ENCODE measurements at places on chromosomes 13 and 19.
A peak's percentile ranks its signal among the peaks of the same experiment; 100 is the strongest.

DNA sequence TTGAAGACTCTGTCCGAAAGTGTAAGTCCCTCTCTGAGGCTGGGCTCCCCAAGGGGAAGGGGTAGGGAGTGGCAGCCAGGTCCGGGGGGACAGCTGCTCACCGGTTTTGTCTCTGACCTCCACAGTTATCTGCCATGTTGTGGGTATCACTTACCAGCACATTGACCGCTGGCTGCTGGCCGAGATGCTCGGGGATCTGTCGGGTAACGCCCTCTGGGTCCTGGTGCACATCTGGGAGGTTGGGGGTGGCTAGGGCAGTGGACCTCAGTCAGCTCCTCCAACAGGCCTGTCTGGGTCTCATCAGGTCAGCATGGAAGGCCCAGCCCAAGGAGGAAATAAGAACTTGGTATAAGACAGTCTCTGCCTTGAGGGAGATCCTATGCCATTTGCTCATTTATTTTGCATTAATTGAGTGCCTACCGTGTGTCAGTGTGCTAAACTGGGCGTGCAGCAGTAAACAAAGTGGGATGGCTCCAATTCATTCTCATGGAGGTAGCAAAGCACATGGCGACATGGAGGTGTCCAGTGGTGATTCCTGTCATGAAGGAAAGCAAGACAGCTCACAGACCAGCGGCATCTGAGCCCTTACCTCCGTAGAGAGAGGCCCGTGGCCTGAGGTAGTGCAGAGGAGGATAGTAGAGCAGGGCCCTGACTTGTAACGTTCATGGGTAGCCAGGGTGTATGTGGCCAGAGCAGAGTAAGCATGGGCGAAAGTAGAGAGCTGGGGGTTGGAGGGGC is 13.7 kb downstream of the EIF3K start:
- DNase-seq: no peak

GRCh38 chr13:61410669-61411297 is 4.9 kb downstream of the PCDH20 start:
- no peak for DNase-seq

GRCh38 chr13:107845911-107846310 is 369.4 kb downstream of the LIG4 start:
- DNase-seq: no peak

- DNase-seq: no peak
Observed at GRCh38 chr19:38411041-38411712, 8.3 kb downstream of the FAM98C start.

DNA sequence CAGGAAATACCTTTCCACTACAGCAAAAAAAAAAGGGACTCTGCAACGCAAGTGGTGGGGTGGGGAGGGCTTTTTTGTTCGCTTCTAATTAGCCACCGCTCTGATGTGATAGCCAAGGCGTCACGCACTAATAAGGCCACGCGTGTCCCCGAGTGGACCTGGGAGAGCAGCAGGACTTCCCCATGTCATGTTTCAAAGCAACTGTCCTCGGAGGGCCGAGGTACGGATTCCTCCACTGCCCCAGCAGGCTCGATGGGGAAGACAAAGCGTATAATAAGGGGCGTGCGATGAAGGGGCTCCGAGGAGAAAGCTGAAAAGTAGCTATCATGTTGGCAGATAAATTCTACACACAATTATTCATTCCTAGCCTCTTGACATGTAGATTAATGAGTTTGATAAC is 179.7 kb upstream of the ZNF507 start:
- no peak for DNase-seq

DNA sequence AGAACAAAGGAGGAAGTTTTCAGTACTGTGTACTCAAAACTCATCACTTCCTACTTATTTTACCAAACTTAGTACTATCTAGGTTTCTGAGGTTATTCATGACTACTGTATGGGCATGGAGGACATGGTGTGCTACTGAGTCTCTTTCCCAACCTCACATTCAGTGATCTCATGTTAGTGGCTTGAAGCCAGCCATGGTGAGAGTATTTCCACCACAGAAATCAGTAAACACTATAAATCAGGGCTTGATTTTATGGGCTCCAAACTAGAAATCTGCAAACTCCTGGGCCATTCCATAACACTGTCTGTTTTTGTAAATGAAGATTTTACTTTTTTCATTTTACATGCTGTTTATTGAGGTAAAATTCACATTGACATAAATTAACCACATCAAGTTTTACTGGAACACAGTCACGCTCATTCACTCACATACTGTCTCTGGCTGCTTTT is 19.7 kb downstream of the MED26 start:
- DNase-seq: peak; percentile 93

DNA sequence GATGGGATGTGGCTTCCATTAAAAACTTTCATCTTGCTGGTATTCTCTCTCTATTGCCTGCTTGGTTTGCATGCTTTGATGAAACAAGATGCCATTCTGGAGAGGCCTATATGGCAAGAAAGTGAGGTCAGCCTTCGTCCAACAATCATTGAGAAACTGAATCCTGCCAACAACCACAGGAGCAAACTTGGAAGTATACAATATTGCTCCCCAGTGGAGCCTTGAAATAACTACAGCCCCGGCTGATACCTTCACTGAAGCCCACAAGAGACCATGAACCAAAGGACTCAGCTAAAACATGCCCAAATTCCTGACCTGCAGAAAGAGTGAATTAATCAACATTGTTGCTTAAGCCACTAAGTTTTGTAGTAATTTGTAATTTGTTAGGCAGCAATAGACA is 82.5 kb upstream of the FGF14 start:
- no peak for DNase-seq

DNA sequence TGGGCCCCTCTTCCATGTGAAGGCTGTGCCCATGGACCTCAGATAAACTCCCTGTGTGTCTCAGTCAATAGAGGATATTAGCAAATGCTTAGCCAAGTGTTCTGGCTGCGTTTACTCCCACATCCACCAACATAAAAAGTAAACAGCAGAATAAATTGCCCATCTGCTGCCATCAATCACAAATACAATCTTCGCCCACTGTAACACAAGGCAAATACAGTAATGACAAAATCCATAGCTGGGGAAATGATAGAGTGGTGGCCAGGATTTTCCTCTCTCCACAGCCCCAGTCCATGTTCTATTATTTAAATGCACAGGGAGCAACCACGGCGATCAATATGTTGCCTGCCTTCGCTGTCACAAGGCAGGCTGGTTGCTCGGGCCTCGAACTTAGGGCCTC is 376.5 kb downstream of the UQCRFS1 start:
- no peak for DNase-seq

GRCh38 chr13:114151565-114152284 is 19.3 kb upstream of the RASA3 start:
- DNase-seq: no peak

- DNase-seq: no peak
Observed at GRCh38 chr19:42487032-42487797, 41.1 kb downstream of the CEACAM1 start.

DNA sequence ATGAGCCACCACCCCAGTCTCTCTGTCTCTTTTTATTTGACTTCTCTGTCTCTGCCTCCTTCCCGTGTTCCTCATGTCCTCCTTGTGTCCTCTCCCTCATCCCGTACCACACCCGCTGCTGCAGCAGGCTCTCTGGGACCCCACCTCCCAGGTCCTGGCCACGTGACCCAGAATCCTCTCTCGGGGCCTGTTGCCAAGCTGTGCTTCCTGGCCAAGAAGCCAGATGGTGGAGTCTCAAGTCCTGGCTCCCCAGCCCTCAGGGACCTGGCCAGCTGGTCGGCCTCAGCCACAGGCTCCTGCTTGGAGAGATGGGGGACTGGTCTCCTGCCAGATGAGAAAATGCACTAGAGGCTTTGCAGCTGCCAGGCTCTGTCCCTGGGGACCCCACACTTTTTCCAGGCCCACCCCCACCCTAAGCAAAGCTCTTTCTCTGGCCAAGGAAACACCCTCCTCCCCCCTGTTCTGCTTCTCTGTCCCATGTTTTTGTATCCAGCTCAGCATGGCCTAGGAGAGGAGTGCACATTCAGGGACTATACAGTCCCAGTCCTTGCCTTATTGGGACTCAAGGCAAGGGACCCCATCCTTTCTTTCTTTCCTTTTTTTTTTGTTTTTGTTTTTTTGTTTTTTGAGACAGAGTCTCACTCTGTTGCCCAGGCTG is 34.3 kb upstream of the SHKBP1 start:
- DNase-seq: no peak

DNA sequence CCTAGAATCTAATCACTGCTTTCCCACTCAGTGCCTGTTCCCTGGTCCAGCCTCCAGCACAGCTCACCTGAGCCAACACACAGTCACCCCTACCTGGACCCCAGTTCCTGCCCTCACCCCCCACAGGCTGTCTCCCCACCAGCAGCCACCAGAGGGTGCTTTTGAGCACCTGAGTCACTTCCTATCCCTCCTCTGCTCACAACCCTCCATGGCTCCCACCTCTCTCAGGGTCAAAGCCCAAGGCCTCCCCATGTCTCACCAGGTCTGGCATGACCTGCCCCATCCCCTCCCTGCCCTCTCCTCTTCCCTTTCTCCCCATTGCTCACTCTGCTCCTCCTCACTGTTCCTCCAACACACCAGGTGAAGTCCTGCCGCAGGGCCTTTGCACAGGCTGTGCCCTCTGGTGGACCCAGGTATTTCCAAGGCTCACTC is 7.1 kb upstream of the DPP9 start:
- no peak for DNase-seq

GRCh38 chr13:73913079-73913740 is 221.0 kb downstream of the KLF12 start:
- DNase-seq: peak; percentile 46

- DNase-seq: peak; percentile 37
Observed at GRCh38 chr19:11673608-11674041, 65.1 kb downstream of the ZNF823 start.

DNA sequence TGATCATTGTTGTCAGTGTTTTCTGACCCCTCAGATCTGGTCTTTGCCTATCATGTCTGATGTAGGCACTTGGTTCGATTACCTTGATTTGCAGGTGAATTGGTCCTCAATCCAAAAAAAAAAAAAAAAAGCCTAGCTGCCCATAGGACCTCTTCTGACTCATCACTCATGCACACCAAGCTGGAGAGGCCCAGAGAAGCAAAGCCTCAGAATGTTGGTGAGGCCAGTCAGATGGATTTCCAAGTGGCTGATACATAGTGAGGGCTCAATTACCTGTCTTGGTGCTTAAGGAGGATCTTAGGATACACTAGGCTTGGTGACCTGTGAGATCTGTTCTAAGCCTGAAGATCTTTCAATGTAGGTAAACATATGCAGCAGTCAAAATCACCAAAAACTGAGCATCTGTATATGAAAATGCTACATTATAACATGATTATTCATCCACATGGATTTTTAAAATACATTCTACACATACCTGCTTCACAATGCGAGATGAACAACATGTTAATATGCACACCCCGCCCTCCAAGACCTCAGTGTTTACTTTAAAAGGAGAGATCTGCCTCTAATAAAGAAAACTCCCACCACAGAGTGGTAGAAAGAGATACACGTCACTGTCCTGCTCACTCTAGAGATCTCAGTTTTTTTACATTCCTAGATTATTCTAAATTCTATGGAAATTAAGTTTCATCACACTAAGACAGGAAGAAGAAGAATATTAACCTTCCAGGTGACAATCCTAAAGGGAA is 79.9 kb upstream of the RAP2A start:
- no peak for DNase-seq
